ENCODE measurements at places on chromosomes 1 and 21.

DNA sequence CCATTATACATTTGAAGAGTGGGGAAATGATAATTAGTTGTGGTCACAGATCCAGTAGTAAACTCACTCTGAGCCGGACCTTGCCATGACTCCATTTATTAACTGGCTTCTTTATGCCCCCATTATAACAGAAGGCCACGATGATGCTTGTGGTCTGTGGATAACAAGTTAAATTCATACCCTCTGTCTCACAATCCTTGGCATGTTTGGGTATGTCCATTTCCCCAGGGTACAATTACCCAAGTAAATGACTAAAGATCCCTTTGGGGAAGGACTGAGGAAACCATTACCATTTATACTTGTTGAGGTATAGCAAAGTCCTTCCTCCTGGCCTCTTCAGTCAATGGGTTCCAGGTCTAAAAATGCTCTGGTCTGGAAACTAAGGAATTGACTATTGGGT, 7.3 kb upstream of the USP1 start:
- no peak for DNase-seq

DNA sequence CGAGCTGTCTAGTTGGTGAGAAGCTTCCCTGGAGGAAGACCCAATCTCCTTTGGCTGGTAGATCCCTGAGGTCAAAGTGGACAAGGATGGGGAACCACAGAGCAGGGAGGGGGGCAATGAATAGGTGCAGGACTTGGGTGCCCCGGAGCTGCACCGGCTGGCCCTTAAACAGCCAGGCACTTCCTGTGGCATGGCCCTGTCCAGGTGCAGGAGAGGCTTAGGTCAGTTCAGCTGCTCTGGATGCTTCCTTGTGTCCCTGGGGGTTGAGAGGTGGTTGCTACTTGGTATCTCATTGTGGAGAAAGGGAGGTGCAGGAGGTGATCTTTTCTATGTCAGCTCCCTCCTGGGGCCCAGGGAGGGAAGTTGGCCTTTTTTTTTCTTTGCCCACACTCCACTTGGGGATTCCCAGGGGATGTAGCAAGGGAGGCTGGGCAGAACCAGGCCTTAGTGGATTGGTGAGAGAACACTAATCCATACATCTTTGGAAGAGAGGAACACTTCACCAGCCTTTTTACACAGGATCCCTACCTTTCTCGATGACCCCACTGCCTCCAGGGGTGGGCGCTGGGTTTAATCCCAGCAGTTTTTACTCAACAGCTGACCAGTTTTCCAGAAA, 1.2 kb upstream of the ST3GAL3 start:
- DNase-seq: no peak

DNA sequence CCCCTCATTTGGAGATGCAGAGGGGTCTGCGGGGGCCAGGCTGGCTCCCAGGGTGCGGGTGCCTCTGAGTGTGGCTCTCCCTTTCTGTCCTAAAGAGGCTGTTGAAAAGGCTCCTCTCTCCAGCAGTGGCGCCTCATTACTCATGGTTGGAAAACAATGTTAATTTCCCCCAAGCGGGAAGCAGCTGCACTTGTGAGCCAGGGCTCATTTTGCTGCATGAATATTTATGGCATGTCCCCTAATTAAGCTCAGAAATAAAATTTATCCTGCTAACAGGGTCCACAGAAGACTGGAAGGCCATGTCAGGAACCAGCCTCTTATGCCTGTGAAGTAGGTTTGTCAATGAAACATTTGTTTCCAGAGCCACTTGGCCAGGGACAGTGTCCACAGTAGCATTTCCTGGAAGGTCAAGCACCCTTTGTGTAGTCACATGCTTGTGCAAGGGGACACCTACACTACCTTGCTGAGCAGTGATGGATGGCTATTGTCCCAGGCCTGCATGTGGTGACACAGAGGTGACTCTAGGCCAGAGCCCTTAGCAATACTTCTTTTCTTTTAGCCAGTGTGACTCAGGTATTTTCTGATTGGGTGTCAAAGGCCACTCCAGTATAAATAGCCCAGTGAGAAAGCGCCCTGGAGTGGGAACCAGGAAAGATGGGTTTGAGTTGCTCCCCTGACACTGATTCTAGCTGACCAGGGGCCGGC, 259.0 kb downstream of the FOXD2 start:
- DNase-seq: no peak

GRCh38 chr1:68301471-68302001, 69.2 kb upstream of the WLS start:
- no peak for DNase-seq

GRCh38 chr1:32972814-32973428, 8.3 kb upstream of the RNF19B start:
- no peak for DNase-seq

All from GOT3 (cell line).